ENCODE measurements at places on chromosomes 16 and 17. TPM values are rescaled to one million over a fixed set of nuclear protein-coding genes. Genes with fewer than 3 reads are reported as not detected.
A peak's percentile ranks its signal among the peaks of the same experiment; 100 is the strongest.

- DNase-seq, result no peak
Observed at GRCh38 chr16:50835358-50836060, 93.6 kb downstream of the CYLD start.

DNA sequence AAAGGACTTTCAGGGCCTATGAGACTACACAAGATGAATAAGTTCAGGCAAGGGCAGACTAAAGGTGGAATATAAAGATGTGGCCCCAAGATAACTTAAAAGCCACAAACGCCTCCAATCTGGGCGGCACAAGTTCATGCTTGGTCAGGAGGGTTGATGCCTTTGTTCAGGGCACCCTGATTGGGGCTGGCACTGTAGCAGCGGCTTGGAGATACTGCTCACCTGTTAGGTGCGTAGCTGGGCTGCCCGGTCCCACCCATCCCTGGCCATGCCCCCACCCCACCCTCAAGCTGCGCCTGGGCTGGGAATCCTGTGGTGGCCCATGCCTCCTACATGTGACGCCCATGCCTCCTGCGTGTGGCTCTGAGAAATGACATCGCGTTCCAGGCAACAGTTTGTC is 12.5 kb upstream of the SLC13A2 start:
- no peak for DNase-seq

KRTAP2-3 gene
- total RNA-seq, result not detected

OR2C1 gene
- total RNA-seq, result not detected

DNA sequence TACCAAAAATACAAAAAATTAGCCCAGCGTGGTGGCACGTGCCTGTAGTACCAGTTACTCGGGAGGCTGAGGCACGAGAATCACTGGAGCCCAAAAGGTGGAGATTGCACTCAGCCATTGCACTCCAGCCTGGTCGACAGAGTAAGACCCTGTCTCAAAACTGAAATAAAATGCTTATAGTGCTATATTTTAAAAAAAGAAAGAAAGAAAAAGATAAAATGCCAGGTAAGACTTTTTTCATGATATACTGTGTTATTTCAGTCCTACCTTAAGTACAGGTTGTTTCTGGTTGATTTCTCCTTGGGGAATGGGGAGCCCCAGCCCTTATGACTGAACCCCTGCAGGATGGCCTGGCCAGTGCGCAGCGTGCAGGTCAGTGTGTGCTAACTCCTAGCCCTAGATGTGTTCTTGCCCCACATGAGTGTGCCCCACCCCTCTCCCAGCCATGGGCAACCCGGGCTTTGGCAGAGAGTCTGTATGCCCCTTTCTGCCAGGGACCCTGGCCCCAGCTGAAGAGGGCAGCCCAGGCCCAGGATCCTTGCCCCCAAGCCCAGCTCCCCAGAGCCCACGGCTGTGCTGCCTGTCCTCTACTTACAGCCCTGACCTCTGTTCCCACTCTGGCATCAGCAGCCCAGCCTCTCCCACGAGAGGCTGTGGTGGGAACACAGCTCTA is 1.3 kb downstream of the CNGB1 start:
- DNase-seq, result no peak

DNA sequence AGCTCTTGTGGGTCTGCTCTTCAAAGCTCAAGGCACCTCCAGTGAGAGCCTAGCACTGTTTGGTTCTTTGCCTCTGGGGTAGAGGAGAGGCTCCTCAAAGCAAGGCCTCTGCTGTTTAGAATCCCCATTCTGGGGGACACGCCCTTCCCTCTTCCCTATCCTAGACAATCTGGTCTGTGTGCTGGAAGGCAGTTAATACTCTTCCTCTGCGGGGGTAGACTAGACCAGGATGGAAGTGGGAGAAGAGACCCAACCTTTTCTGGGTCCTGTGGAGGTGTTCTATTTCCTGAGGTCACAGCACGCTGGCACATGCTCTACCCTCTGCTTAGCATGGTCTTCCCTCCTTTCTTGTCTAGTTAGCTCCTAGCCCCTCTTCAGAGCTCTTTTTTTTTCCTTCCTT is 7.7 kb downstream of the ERAL1 start:
- DNase-seq, result no peak

- no peak for DNase-seq
Observed at GRCh38 chr16:53945996-53946395, 242.0 kb downstream of the FTO start.

DNA sequence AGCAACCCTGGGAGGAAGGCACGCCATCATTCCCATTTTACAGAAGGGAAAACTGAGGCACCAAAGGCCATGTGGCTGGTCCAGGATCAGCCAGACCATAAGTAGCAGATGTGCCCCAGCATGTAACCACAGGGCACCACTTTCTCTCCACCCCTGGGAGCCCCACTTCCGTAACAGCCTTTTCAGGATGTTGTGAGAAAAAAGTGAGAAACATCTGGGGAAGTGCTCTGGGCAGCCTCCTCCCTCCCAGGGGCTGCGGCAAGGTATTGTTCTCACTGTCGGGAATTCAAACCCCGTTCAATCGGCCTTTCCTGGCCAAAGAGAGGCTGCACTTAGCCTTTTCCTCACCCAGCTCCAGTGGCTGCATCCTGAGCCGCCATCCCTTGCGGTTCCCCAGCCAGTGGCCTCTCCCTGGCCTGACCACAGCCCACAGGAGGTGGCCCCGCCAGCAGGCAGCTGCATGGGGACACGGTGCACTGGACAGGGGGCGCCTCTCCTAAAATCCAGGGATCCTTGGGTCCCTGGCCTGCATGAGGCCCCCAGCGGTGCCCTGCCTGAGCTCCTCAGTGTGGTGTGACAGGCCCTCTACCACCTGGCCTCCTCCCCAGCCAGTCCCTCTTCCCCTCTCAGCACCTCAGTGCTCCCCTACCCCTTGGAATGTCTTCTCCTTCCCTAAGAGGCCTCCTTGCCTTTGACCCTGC is 5.7 kb upstream of the CDH5 start:
- no peak for DNase-seq

- DNase-seq, result no peak
Observed at GRCh38 chr17:75403131-75403530, 2.3 kb downstream of the GRB2 start.

DNA sequence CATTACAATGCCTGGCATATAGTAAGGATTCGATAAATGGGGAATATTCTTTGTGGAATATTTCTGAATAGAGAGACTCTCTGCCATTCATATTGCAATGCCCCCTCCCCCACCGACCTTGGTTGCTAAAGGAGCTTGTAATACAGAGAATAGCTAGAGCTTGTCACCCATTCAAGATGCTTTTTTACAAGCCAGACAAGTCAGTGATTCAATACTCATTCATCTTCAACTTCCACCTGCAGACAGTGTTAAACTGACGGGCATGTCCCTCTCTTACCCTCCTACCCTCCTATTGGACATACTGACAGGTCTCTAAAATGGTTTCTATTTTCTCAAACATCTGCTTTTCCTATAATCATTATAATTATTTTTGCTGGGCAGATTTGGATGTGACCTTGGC is 257.4 kb downstream of the KCNJ2 start:
- no peak for DNase-seq

- no peak for DNase-seq
Observed at GRCh38 chr16:63363738-63364137, 1327.5 kb upstream of the CDH8 start.

RPL19 gene
- total RNA-seq, result 2,455 TPM

- no peak for DNase-seq
Observed at GRCh38 chr17:73541111-73541510, 103.1 kb downstream of the SDK2 start.

- no peak for DNase-seq
Observed at GRCh38 chr16:23104032-23104955, 45.0 kb downstream of the USP31 start.

CDH8 gene
- total RNA-seq, result not detected

DNA sequence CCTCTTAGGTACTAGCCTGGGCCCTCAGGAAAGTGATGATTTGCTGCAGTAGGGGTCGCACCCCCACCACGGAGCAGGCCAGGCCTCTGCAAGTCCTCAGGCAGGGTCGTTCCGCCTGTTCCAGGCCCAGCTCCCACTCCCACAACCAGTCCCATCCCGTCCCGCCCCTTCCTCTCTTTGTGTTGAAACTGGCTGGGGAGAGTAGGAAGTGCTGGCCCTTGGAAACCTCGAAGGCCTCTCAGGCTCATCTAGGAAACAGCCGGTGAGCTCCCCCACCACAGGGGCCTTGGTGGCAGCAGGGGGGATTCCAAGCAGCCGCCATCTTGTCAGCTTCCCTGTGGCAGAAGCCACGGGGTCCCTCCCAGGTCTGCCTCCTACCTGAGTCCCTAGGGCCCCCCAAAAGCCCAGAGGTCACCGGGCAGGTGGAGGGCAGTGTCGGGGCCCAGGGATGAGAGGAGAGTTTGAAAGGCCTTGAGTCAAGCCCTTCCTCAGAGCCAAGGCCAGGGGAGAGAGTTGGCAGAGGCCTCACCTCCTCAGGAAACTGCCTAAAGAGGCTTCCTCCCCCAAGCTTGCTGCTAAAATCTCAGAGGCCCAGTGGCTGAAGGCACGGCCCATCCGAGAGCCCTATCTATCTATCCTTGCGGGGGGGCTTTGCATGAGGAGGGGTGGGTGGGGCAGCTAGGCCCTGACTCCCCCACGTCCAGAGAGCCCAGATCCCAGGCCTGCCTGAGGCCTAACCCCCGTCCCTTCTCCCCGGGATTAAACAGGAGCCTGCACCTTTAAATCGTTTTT is 22.2 kb downstream of the MMP15 start:
- DNase-seq, result no peak

DNA sequence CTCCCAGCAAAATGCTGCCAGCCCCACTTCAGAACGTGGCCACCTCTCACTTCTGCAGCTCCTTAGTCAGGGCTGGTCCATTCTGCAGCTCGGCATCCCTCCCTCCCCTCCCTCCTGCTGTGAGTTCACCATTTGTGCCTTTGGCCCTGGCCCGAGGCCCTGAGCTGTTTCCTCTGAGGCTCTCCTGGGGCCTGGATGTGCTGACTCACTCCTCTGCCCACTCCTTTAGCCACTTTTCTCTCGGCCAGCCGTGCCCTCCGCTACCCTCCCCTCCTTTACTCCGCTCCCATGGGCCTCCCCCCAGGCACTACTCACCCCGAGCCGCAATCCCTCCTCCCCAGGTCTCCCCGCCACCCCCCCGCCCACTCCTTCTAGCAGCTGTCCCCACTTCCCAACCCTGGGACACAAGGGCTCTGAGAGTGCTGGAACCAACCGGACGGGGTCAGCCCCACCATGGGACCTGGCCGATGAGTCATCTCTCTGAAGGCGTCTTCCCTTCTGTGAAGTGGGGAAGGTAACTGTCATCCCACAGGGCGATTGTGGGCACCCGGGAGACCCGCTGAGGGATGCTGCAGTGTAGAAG is 11.5 kb downstream of the KCNG4 start:
- DNase-seq, result no peak

PLXDC1 gene
- 8.4 TPM for total RNA-seq

DNA sequence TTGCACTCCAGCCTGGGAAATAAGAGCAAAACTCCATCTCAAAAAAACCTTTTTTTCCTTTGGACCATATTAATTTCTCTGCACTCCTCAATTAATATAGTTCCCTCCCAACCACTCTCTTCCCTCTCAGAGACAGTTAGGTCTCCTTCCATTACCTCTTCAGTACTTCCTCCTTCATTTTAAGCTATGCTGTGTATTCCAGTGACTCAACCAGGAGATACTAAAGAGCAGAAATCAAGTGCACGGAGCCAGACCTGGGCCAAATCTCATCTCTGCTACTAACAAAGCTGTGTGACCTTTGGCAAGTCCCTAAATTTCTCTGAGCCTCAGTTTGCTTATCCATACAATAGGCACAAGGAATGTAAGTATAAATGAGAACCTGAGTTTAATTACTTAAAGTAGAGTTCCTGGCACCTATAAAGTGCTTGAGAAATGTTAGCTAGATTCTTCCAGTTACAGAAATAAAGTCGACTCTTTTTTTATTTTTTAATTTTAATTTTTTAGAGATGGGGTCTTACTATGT is 8.5 kb downstream of the PECAM1 start:
- DNase-seq, result no peak

DNA sequence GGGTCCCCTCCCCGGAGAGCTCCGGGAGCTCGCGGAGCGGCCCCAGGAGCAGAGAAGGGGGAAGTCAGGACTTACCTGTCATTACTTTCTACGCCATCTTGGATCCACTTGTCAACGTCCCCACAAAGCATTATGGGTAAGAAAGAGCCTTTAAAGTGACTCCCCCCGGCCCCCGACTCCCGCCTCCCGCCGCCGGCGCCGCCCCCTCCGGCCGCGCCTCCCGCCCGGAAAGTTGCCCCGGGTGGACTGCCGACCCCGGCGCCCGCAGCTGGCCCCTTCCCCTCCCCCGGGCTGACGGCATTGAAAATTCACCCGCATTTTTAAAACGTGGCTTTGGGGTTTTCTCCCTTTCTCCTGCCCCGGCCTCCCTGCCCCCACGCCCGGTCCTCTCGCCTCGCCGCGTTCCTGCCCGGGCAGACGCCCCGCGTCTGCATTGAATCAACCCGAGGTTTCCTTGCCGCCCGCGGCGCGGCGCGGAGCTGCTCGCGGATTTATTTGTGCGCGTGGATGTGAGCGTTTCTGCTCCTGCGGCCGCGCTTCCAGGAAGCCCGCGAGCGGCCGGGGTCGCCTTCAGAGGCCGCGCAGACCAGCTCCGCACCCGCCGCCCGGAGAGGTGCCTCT is at the start of gene HELZ:
Gene HELZ, minus strand, starts transcription at position 124 of the 621 bp plus-strand sequence. CDS start 26,392 bp downstream, outside the sequence.
- peak; percentile 77 for DNase-seq

GRCh38 chr17:74921769-74922168 is 1.3 kb downstream of the USH1G start:
- DNase-seq, result no peak

GRCh38 chr16:85019659-85020245 is 7.8 kb upstream of the KIAA0513 start:
- DNase-seq, result no peak

GRCh38 chr16:56614549-56614991 is 6.2 kb downstream of the MT2A start:
- DNase-seq, result no peak

DNA sequence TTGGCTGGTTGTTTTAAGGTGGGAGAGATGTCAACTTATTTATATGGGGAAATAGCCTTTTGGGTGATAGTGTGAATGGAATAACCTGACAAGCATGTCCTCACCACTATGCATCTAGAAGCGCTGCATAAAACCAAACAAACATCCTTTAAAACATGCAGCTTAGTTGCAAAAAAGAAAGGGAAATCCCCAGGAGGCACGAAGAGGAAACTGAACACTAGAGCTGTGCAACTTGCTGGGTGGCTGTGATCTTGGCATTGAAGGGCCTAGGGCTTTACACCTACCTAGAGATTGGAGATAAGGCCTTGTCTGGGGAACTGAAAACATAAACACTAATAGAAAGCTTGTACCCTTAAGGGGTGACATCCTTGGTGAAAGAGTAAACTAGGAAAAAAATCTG is 7.3 kb downstream of the C16orf54 start:
- DNase-seq, result no peak

ALOX12 gene
- not detected for total RNA-seq

TK2 gene
- 23.8 TPM for total RNA-seq

DNA sequence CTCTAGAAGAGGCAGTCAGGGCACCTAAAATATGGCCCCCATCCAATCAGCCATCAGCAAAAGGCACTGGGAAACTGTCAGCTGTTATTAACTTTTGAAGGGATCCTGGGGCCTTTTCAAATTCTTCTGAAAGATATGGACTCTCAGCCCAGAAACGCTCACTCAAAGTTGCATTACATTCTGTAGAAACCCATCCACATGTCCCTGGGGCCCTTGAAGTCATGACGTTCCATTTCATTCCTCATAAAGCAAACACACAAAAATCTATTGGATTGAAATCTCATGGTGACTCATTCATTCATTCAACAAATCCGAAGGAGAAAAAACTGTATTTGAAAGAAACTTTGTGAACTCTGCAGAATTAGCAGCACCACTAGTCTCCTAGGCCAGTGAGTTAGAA is 215.3 kb downstream of the C16orf95 start:
- DNase-seq, result no peak
